ENCODE measurements at places on chromosomes 3 and 15. TPM values are rescaled to one million over a fixed set of nuclear protein-coding genes. Genes with fewer than 3 reads are reported as not detected.

GRCh38 chr3:71184252-71184651 lies 399.3 kb downstream of the FOXP1 start:
- no peak for DNase-seq

Gene ATG3
- 126 TPM for total RNA-seq

Gene SEMA3F
- 6.9 TPM for total RNA-seq

- DNase-seq = no peak
These were observed 17.5 kb downstream of the TMEM207 start for GRCh38 chr3:190432216-190432615.

Gene NEK10
- 56.9 TPM for total RNA-seq

DNA sequence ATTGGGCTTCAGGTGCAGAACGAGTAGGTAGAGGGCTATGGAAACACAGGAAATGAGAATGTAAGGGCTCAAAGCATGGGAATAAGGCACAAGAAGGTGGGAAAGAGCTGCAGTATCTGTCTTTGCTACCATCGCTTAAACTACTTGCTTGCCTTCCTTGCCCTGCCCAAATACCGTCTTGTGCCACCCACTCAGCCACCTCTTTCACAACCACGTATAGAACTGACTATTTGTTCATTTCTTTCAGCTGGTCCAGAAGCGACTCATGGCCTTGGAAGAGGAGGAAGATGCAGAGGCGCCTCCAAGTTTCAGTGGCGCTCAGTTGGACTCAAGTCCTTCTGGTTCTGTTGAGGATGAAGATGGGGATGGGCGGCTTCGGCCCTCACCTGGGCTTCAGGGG lies 11.8 kb downstream of the LPCAT4 start:
- DNase-seq = no peak

- no peak for DNase-seq
These were observed 80.1 kb downstream of the AQR start for GRCh38 chr15:34889476-34889875.

GRCh38 chr15:39228889-39229288 lies 352.0 kb upstream of the THBS1 start:
- DNase-seq = no peak

DNA sequence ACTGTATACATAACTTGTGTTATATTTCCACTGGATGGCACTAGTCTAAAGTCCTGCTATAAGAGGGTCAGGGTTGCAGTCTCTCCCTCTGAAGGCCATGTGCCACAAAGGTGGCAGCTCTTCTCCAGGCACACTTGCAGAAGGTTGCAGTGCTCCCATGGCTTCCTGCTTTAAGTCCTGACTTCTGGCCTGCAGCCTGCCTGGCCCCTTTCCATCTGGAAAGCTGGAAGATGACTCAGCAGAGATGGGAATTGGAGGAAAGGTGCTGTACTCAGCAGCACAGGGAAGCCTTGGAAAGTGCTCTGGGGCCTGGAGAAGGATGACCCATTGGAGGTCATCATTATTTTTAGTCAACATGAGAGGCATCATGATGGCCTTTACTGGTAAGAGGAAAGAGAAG lies 40.9 kb upstream of the MRPL3 start:
- DNase-seq = peak; percentile 71

DNA sequence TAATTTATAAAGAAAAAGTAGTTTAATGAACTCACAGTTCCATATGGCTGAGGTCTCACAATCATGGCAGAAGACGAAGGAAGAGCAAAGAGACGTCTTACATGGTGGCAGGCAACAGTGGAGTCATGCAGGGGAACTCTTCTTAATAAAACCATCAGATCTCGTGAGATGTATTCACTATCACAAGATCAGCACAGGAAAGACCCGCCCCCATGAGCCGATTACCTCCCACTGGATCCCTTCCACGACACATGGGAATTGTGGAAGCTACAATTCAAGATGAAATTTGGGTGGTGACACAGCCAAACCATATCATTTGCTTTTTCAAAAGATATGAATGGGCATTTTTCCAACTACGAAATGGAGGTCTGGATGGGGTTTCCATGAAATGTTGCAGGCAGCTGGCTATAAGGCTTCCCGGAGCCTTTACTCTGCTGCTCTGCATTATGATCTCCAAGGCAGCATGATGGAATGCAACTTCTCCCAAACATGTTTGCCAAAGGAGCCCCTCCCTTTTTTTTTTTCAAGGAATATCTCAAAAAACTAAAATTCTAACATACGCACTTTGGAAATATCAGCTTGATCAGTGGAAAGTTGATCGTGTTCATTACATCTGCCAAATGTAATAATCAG lies 189.7 kb downstream of the MEX3B start:
- DNase-seq = no peak

DNA sequence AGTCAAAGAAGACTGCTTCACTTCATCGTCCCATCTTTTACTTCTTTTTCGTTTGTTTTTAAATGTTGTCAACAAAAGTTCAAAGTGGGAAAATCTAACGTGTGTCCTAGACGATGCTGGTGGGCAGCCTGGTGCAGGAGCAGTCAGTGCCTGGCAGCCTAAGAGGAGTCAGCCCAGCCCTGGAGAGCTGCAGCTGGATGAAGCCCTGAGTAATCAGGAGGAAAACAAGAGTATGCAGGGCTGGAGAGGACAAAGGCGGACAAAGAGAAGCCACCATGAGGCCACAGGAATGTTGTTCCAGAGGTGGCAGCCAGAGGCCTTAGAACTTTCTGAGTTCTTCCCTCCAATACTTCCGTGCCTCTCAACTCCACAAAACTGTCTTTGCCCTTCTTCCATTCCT lies 5.7 kb downstream of the ADAMTS17 start:
- DNase-seq = no peak

GRCh38 chr15:90885432-90886290 lies 1.4 kb downstream of the FES start:
- DNase-seq = peak; percentile 71

DNA sequence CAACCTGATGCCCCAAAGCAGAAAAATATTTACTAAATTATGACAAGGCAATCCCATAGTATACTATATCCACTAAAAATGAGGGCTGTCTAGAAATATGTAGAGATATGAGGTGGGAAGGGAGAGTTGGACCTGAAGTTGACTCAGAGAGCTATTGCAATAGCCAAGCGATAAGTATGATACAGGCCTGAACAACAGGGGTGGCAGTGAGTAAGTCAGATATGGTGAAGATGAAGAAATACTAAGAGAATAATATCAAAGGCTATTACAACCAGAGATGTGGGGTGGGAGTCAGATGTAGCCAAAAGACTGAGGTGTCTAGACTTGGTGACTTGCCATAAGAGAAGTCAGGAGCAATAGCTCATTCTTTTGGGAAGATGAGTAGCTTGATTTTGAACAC lies 9.2 kb downstream of the HSPBAP1 start:
- no peak for DNase-seq

GRCh38 chr3:195865752-195866151 lies 42.6 kb downstream of the TNK2 start:
- no peak for DNase-seq

- no peak for DNase-seq
These were observed 25.4 kb downstream of the HES1 start for GRCh38 chr3:194161131-194162045.

DNA sequence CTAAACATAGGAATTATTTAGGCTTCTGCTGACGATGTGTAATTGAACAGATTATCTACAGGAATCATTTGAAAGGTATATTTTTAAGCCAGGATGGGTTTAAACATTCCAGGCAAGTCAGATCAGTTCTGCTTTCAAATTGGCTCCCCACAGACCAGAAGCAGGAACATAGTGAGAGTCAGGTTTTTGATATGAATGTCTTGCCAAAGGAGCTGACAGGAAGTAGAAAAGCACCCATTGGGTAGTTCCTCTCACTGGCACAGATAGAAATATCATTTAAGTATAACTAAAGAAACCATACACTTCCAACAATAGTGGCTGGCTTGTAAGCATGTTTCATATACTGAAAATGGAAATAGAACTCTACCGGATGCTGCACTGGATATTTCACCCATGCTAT lies 95.2 kb downstream of the CLDN1 start:
- no peak for DNase-seq

DNA sequence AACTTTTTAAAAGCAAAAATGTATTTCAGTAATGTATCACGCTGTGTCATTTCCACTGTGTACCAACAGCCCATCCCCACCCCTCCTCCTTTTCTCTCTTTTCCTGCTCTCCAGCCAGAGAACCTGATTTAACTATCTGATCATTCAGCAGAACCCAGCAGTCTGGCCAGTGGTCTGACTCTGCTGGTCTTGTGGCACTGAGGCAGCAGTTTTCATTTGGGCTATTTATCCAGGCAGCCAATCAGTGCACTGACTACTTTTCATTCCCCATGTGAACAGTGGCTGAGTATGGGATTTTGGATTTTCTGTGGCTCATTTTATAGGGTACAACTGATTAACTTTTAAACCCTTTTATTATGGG lies 56.3 kb downstream of the GPR171 start:
- no peak for DNase-seq

GRCh38 chr3:93910097-93910496 lies 63.6 kb downstream of the PROS1 start:
- DNase-seq = no peak

DNA sequence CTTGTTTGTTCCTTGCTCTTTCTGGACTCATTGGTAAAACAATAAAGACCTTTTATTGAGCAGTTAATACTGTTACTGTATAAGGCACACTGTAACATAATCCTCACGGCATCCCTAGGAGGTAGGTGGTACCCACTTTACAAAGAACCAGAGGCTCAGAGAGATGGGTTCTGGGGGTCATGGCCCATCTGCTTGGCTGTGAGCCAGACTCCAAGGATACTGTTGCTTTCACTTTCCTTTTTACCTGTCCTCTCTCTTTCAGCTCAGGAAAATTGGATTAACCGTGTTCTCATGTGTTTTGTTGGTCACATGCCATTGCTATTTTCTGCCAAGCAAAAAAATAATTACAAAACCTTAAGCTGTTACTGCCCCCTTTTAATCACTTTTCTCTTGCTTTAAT lies 34.8 kb upstream of the FILIP1L start:
- DNase-seq = no peak

All from testis (tissue), 5 donors.